Hepatocyte (in vitro differentiated cells): ENCODE measurements at places on chromosomes 4 and X. TPM values are rescaled to one million over a fixed set of nuclear protein-coding genes. Genes with fewer than 3 reads are reported as not detected.

The TLR3 gene
- total RNA-seq: 1.8 and 7.3 TPM in 2 replicates

GRCh38 chrX:21840193-21840545 is 752 bp downstream of the MBTPS2 start:
- no peaks in the 10 kb centered on the region for H3K36me3 ChIP-seq
- no peaks in the 10 kb centered on the region for H3K27me3 ChIP-seq
- H3K4me1 ChIP-seq: no peaks in the 10 kb centered on the region
- no peak for DNase-seq

GRCh38 chr4:137635601-137636000 is 103.3 kb upstream of the PCDH18 start:
- no peak for DNase-seq
- H3K4me1 ChIP-seq: no peaks in the 10 kb centered on the region
- H3K27me3 ChIP-seq: no peaks in the 10 kb centered on the region

The CCDC120 gene
- 5.1 and 7.0 TPM in 2 replicates for total RNA-seq

The SH2D1A gene
- not detected in 2 replicates for total RNA-seq

DNA sequence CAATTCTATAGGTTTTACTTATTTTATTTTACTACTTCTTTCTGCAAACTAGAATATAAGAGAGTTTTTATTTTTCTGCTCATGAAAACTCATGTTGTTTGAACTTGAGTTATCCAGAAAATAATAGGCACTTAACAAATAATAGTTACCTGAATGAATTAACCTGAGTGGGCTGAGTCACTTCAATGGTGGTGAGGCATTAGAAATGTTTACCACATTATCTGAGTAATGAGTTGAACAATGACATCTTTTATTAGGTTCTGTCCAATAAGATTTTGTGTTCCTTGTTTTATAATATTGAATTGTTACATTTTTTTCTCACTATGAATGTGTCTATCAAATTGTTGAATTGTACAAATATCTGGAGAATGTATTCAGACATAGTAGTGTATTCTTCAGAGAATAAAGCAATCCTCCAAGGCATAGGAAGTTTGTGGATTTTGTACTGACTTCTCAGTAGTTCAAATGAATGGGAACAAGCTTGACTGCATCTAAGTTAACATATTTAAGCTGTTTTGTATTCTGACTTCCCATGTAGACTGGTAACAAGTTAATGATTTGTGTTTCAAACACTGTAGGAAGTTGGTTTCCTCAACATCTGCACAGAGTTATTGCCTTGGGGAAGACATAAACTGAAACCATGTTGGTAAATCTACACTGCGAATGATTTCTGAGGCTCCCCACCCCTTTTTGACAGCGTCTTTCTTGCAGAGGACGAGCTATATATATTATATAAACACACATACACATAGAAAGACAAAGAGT is 1808.9 kb upstream of the TENM3 start:
- H3K27me3 ChIP-seq: no peaks in the 10 kb centered on the region
- H3K4me1 ChIP-seq: no peaks in the 10 kb centered on the region

GRCh38 chr4:142334931-142335330 is 511.2 kb downstream of the INPP4B start:
- H3K36me3 ChIP-seq: no peaks in the 10 kb centered on the region
- DNase-seq: no peak

DNA sequence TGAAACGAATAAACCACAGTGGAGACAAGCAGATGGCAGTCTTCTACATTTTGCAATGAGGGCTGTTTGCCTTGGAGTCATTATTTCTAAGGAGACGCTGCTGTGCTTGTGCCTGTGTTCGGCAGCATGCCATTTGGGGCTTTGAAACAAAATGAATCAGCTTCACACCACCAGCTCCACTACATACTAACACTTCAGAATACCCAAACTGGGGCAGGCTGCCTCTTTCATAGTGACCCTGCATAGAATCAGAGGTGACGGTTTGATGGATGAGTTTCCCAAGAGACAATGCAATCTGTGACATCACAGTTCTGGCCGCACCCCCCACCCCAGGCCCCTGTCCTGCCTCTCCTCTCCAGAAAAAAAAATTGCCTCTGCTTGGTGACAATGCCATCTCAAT is 57.1 kb upstream of the MID1 start:
- no peaks in the 10 kb centered on the region for H3K36me3 ChIP-seq
- no peak overlapping the region for H3K4me3 ChIP-seq
- no peaks in the 10 kb centered on the region for H3K27me3 ChIP-seq
- H3K4me1 ChIP-seq: no peaks in the 10 kb centered on the region
- H3K27ac ChIP-seq: no peak overlapping the region

The DNAAF6 gene
- not detected in 2 replicates for total RNA-seq

GRCh38 chrX:57573754-57574153 is 18.1 kb upstream of the ZXDB start:
- H3K4me3 ChIP-seq: no peak overlapping the region
- H3K27ac ChIP-seq: no peak overlapping the region
- H3K27me3 ChIP-seq: no peaks in the 10 kb centered on the region
- DNase-seq: no peak
- no peaks in the 10 kb centered on the region for H3K4me1 ChIP-seq
- H3K36me3 ChIP-seq: no peaks in the 10 kb centered on the region

DNA sequence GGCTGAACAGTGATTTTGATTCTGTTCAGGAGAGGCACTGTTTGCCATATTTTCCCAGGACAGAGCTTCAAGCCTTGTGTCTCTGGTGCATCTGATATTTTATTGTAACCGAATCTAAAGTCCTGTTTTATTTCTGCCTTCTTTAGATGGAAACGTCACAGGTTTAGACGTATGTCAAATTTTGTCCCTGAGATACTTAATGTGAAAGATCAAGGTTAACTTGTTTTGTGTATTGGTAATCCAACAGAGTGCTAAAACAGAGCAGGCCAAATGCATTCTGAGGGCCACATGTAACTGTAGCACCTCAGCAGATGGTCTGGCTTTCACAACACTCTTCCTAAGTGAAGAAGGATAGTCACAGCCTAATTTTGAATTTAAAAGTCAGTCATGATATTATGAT is at the start of gene GNRHR:
Gene GNRHR (minus strand): TSS at position 101 of the 400 bp plus-strand sequence. CDS start 53 bp downstream, at position 48.
- H3K36me3 ChIP-seq: no peaks in the 10 kb centered on the region
- H3K4me1 ChIP-seq: no peaks in the 10 kb centered on the region
- no peak within 1 kb of the TSS for H3K4me3 ChIP-seq
- no peak for DNase-seq

DNA sequence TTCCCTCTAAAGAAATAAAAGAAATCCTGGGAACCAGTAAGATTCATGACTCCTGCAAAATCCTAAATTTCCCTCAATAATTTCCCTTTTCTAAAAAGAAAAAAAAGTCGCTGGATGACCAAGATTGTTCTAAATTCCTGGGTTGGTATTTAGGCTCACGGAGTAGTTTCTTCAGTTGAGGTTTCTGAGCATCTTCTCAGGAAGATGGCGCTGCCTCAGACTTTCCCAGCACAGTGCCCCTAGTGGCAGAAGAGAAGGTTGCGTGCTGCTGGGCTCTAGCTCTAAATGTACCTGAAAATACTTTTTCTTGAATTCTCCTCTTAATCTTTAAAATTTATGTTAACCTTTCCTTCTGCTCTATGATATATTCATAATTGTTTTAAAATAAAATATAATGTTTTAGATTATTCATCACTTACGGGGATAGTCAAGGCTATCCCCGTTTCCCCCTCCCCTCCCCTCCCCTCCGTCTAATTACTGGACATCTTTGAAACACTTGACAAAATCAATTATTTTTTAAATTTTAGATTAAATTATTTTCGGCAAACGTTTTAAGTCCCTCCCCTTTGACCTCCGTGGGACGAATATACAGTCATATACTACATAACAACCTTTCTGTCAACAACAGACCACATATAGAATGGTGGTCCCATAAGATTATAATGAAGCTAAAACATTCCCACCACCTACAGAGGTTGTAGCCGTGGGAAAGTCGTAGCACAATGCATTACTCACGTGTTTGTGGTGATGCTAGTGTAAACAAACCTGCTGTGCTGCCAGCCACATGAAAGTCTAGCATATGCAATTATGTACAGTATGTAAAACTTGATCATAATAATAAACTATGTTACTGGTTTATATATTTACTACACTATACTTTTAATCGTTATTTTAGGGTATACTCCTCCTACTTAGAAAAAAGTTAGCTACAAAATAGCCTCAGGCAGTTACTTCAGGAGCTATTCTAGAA is 41.0 kb upstream of the GATB start:
- peaks cover 1% of the 10 kb centered on the region for H3K4me1 ChIP-seq
- no peaks in the 10 kb centered on the region for H3K36me3 ChIP-seq
- no peak overlapping the region for H3K4me3 ChIP-seq
- no peak overlapping the region for H3K27ac ChIP-seq
- H3K27me3 ChIP-seq: no peaks in the 10 kb centered on the region

DNA sequence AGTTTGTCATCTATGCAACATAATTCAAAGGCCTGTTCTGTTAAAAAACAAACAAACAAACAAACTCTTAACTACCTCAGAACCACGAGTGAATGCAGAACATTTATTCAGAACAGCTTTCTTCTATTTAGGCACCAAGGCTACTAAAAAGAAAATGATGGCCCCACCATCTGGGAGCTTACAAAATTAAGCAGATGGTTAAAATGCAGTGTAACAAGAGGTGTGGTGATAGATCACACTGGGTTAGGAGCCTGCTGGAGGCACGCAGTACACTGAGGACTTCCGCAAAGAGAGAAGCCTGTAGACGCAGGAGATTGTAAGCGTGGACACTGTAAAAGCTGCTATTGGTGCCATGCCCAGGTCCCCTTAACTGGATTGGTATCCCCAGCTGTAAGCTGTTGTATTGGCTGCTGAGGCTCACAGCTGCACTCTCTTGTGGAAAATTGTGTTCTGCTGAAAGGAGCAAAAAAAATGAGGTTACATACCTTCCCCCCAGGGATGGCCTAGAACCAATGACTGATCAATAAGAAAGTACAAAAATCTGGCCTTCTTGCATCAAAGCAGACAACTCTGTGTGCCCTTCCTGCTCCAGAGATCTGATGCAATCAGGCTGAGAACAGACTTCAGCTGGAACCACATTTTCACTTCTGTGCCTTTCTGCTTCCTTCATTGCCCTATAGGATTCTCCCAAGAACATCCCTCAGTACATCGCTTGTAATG is 60.0 kb downstream of the SHROOM3 start:
- no peak overlapping the region for H3K27ac ChIP-seq
- DNase-seq: no peak
- H3K27me3 ChIP-seq: no peaks in the 10 kb centered on the region
- no peaks in the 10 kb centered on the region for H3K36me3 ChIP-seq

- no peak overlapping the region for H3K4me3 ChIP-seq
- no peaks in the 10 kb centered on the region for H3K4me1 ChIP-seq
- no peaks in the 10 kb centered on the region for H3K27me3 ChIP-seq
- no peaks in the 10 kb centered on the region for H3K36me3 ChIP-seq
- no peak for DNase-seq
Observed at GRCh38 chr4:87895964-87896621, 63.3 kb downstream of the MEPE start.

The HDX gene
- total RNA-seq: 4.4 and 9.4 TPM in 2 replicates

The NPY5R gene
- total RNA-seq: 0.30 and 0.44 TPM in 2 replicates

The HMGB3 gene
- total RNA-seq: 22.2 TPM in 2 replicates

GRCh38 chr4:149932188-149932587 is 116.5 kb upstream of the IQCM start:
- no peaks in the 10 kb centered on the region for H3K36me3 ChIP-seq
- H3K4me1 ChIP-seq: no peaks in the 10 kb centered on the region
- H3K4me3 ChIP-seq: no peak overlapping the region
- H3K27me3 ChIP-seq: no peaks in the 10 kb centered on the region

The ENAM gene
- total RNA-seq: 0.20 and 4.4 TPM in 2 replicates

GRCh38 chr4:18945464-18945863 is 923.9 kb upstream of the LCORL start:
- no peak overlapping the region for H3K27ac ChIP-seq
- H3K27me3 ChIP-seq: no peaks in the 10 kb centered on the region
- no peaks in the 10 kb centered on the region for H3K36me3 ChIP-seq

GRCh38 chr4:39335566-39335965 is 30.6 kb downstream of the RFC1 start:
- no peaks in the 10 kb centered on the region for H3K4me1 ChIP-seq
- DNase-seq: no peak
- H3K36me3 ChIP-seq: no peaks in the 10 kb centered on the region

DNA sequence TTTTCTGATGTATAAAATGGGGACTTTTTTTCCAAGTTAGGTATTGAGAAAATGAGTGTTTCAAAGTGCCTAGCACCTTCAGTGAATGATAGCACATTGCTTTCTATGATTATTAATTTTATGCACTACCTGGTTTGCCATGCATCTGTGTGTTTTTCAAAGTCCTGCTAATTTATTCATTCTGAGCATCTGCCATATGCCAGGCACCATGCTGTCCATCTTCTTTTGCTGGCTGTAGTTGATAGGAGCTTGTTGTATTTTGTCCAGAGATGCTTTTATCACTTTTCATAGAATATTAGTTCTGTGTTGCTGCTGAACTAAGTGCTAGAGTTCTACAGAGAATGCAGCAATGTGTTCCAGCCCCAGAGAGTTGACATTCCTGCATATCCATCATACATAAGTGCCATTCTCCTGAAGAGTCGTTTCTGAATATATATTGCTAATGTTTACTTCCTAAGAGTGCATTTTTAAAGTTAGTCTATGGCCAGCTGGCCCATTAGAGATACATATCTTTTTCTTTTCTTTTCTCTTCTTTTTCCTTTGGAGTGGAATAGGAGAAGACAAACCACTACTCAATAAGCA is 49.0 kb upstream of the CLNK start:
- no peaks in the 10 kb centered on the region for H3K36me3 ChIP-seq
- no peaks in the 10 kb centered on the region for H3K27me3 ChIP-seq
- no peaks in the 10 kb centered on the region for H3K4me1 ChIP-seq
- H3K27ac ChIP-seq: no peak overlapping the region
- no peak for DNase-seq
- H3K4me3 ChIP-seq: no peak overlapping the region

GRCh38 chrX:105894721-105895120 is 72.4 kb downstream of the NRK start:
- H3K4me1 ChIP-seq: no peaks in the 10 kb centered on the region
- DNase-seq: no peak
- no peaks in the 10 kb centered on the region for H3K36me3 ChIP-seq
- H3K4me3 ChIP-seq: no peak overlapping the region
- no peaks in the 10 kb centered on the region for H3K27me3 ChIP-seq

The LRCH2 gene
- total RNA-seq: 22.5 and 26.2 TPM in 2 replicates

The COL25A1 gene
- 1.9 and 3.3 TPM in 2 replicates for total RNA-seq

DNA sequence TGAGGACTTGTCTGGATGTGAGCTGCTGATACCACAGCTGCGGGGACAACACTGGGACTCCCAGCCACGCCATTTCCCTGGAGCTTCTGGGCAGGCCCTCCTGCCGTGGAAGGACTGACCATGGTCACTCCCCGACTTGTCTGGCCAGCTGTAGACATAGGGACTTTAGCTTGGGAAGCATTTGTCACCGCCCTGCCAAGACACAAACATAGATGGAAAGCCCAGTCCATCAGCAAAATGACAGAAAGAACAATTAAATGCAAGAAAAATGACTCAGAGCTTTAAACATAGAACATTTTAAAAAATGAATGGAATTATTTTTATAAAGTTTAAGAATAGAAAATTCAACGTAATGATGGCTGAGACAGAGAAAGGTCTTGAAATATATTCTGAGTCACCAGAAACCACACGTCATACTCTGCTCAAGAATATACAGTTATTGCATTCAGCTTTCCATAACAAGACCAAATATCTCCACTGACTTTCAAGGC is 107.6 kb upstream of the CBR4 start:
- H3K27ac ChIP-seq: no peak overlapping the region
- DNase-seq: no peak
- H3K4me3 ChIP-seq: no peak overlapping the region

The CFAP99 gene
- total RNA-seq: 0.04 TPM in 1 of 2 replicates, not detected in the other

The GIMD1 gene
- total RNA-seq: not detected in 2 replicates
